ENCODE measurements at places on chromosomes 2 and 18. TPM values are rescaled to one million over a fixed set of nuclear protein-coding genes. Genes with fewer than 3 reads are reported as not detected.

DNA sequence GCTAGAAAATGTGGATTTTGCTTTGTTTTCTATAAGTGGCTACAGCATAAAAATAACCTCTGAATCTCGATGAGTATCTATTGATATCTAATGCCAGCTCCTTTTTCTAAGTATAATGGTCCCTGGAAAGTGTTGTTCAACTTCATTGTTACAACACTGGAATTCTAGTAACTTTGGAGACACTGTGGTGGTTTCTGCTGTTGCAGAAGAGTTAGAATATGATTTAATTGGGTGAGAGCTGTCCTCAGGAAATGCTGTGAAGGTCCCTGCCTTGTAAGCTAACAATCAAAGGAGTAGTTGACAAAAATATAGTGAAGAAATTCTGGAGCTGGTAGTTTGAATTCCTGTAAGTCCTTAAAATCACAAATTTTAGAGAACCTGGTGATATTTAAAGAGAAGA lies 62.1 kb downstream of the C18orf63 start:
- peak overlapping the region; percentile 3 for H3K27ac ChIP-seq
- H3K27me3 ChIP-seq, result no peaks in the 10 kb centered on the region
- H3K4me1 ChIP-seq, result peaks cover 10% of the 10 kb centered on the region
- DNase-seq, result no peak
- no peak overlapping the region for H3K4me3 ChIP-seq
- H3K36me3 ChIP-seq, result no peaks in the 10 kb centered on the region

- no peaks in the 10 kb centered on the region for H3K36me3 ChIP-seq
- DNase-seq, result no peak
- H3K27ac ChIP-seq, result peak overlapping the region; percentile 24
- no peak overlapping the region for H3K4me3 ChIP-seq
- no peaks in the 10 kb centered on the region for H3K27me3 ChIP-seq
- H3K4me1 ChIP-seq, result peaks cover 11% of the 10 kb centered on the region
These were observed 262.6 kb downstream of the TNS1 start for GRCh38 chr2:217740178-217740577.

Gene SERPINB13
- total RNA-seq, result 21.8 TPM

Gene CD8B
- total RNA-seq, result 1.2 TPM

DNA sequence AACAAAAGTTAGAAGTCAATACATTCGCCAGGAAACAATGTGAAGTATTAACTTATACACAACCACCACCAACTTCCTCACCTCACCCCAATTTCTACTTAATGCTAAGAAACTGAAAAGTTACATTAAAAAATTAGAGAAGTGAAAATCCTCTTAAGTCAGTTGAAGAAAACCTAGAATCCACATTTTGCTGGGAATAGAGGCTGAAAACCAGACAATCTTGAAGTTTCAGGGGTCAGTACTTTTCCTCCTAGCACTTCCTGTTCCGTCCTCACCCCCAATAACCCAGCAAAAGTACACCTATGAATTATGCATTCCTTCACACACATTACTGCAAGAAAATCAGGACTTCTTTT lies 6.3 kb downstream of the YES1 start:
- H3K36me3 ChIP-seq, result no peaks in the 10 kb centered on the region
- H3K4me1 ChIP-seq, result peaks cover 30% of the 10 kb centered on the region
- no peaks in the 10 kb centered on the region for H3K27me3 ChIP-seq
- no peak for DNase-seq
- H3K27ac ChIP-seq, result no peak overlapping the region

GRCh38 chr18:600107-600506 lies 3.3 kb downstream of the CLUL1 start:
- H3K27ac ChIP-seq, result no peak overlapping the region
- H3K4me3 ChIP-seq, result no peak overlapping the region
- no peak for DNase-seq
- H3K27me3 ChIP-seq, result no peaks in the 10 kb centered on the region
- H3K36me3 ChIP-seq, result no peaks in the 10 kb centered on the region

DNA sequence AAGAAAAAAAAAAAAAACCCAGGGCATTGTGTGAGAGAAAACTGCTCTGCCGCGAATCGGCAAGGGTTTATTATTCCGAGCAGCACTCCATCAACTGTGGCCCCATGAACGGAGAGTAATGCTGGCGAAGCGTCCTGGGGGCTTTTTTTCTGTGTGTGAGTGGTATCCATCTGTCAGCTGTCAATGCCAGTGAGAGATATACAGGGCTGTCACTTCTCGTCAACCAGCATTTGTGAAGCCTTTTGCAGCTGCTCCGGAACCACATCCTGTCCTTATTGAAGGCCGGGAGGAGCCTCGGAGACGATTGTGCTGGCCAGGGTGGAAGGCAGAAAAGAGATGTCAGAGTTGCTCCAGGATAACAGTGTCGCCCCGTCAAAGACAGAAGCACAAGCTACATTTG lies 356.9 kb upstream of the SMIM21 start:
- no peak overlapping the region for H3K4me3 ChIP-seq
- no peak overlapping the region for H3K27ac ChIP-seq
- no peak for DNase-seq
- no peaks in the 10 kb centered on the region for H3K27me3 ChIP-seq
- H3K4me1 ChIP-seq, result no peaks in the 10 kb centered on the region
- H3K36me3 ChIP-seq, result no peaks in the 10 kb centered on the region

Data from suprapubic skin (tissue), 4 donors.